CD4-positive, alpha-beta T cell treated with Interleukin-21 for 1 hour (primary cell): ENCODE measurements at places on chromosomes 11 and 22.

DNA sequence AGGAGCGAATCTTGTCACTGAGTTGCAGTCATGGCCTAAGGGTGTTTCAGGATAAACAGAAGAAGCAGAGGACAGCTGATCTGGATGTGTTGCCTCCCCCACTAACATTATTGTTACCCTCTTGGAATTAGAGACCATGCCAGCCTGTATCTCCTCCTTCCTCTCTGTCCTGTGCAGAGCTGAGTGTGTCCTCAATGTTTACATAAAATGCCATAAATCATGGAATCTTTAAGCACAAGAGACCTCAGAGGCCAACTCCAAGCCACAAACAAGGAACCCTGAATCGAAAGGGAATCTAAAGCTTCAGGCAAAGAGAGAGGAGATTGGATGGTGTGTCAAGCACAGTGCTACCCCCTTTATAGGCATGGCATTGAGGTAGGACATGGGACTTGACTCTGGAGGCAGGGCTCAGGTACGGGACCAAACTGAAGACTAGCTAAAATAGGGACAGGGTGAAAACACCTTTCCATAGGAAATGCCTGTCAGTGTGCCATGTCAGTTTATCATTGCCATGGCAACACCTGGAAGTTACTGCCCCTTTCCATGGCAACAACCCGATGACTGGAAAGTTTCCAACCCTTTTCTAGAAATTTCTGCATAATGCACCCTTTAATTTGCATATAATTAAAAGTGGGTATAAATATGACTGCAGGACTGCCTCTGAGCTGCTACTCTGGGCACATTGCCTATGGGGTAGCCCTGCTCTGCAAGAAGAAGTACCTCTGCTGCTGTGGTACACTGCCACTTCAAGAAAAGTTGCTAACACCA, 489.7 kb downstream of the MIAT start:
- no peak for DNase-seq

- peak; percentile 66 for DNase-seq
Measured at GRCh38 chr22:42856179-42856864, 751 bp downstream of the ARFGAP3 start.

- DNase-seq: no peak
Measured at GRCh38 chr11:119774172-119774763, 45.3 kb upstream of the NECTIN1 start.

- DNase-seq: no peak
Measured at GRCh38 chr22:50735739-50736030, 2.3 kb upstream of the ACR start.

DNA sequence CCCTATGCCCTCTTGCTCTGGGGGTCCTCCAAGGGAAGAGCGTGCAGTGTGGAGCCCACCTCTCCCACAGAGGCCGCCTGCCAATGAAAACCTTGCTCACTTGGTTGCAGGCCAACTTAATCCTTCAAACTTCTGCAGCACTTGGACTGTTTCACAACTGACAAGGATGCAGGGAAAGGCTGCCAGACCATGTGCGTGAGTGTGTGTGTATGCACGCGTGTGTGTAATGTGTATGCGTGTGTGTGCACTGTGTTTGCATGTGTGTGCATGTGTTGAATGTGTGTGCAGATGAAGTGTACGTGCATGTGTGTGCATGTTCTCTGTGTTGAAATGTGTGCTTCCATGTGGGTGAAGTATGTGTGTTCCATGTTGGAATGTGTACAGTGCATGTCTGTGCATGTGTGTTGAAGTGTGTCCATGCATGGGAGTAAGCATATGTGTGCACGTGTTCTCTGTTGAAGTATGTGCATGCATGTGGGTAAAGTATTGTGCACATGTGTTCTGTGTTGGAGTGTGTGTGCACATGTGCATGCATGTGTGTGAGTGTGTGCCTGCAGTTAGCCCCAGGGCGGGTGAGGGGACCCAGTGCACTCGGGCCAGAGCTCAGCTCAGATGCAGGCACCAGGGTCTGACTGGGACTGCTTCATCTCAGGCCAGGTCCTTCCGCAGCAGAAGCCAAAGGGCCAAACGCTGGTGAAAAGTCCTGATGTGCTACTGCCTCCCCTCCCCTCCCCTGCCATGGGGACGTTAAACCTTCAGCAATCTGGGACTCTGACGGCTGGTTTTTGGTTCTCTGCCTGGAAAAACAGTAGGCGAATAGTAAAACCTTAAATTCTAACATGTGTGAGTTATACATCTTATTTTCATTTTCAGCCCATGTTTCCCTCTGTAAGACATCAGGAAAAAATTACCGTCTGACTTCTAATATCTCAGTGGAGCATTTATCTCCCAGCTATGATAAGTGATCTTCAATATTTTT, 72.0 kb downstream of the FLI1 start:
- no peak for DNase-seq

DNA sequence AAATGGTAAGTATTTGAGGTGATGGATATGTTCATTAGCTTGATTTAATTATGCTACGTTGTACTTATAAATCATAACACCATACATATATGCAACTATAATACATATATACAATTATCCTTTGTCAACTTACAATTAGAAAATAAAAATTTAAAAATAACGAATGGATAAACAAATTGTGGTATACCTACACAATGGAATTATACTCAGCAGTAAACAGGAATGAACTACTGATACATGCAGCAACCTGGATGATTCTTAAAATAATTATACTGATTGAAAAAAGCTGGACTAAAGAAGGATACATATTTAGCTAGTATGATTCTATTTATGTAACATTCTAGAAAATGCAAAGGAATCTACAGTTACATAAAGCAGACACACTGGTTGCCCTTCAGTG, 425.7 kb downstream of the DYNC2H1 start:
- no peak for DNase-seq

DNA sequence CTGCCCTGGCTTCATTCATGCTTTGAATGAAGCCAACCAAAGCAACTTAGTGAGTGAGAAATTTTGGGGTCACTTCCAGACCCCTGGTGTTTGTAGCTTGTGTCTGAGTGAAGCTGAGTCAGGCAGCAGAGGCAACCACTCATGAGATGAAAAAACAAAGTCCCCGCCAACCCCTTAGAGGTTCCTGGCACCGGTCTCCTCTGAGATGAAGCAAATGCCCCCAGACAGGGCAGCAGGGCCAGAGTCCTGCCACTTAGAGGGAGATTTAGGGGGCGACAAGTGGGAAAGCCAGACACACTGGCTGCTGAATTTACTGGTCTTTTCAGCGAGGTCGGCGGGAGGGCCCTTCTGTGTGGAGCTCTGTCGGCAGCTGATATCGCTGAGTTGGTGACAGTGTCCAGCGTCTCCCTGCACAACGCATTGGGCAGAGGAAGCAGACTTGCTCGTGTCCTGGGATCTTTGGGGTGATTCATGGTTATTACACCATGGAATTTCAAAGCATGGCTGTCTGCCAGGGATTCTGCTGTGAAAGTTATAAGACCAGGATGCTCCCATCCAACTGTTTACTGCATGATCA, 482.6 kb downstream of the MIAT start:
- no peak for DNase-seq

- no peak for DNase-seq
Measured at GRCh38 chr22:20389288-20389687, 4.7 kb upstream of the ZNF74 start.

DNA sequence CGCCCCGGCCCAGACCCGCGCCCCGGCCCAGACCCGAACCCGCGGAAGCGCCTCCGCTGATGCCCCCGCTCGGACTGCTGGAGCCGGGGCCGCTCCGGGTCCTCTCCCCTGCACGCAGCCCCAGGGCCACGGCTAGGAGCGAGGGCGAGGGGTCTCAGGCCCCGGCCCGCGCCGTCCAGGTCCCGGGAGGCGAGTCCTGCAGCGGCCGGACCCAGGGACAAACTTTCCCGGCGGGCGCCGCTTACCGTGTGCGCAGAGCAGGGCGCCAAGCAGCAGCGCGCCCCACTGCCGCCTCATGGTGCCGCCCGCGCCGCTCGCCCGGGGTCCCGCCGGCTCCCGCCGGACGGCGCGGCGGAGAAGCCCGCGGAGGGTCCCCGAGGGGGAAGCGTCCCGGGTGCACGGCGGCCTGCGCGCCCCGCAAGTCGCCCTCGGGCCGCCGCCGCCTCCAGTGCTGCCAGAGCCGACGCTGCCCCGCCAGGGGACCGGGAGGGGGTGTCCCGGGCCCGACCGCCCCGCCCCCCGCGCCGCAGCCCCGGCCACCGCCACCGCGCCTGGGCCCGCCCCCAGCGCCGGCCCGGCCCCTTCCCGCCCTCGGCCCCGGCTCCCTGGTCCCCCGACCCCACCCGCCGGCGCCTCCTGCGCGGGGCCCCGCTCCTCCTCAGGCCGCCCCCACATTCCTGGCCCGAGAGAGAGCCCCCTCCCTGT, at the start of gene LRP4:
TSS of gene LRP4 (minus strand) at position 468 of the 705 bp plus-strand sequence. CDS start at position 297, 171 bp downstream.
- DNase-seq: peak; percentile 31

GRCh38 chr22:39949964-39950737, 10.0 kb upstream of the TMA7B start:
- no peak for DNase-seq

DNA sequence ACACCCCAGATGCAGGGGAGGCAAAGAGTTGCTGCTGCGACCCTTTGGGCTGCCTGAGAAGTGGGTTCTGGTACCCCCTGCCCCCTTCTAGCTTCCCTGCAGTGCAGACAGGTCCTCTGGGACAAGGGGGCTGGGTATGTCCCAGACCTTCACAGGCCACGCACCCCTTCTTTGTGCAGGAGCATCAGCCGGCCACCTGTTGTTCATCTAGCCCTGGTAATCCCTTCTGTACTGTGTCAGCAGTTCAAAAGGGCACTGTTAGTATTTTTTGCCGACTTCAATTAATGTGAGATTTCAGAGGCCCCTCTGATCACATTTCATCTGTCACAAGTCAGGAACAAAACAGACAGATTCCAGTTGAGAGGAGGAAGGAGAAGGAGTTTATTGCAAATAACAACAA, 49.9 kb downstream of the ALX4 start:
- DNase-seq: no peak

DNA sequence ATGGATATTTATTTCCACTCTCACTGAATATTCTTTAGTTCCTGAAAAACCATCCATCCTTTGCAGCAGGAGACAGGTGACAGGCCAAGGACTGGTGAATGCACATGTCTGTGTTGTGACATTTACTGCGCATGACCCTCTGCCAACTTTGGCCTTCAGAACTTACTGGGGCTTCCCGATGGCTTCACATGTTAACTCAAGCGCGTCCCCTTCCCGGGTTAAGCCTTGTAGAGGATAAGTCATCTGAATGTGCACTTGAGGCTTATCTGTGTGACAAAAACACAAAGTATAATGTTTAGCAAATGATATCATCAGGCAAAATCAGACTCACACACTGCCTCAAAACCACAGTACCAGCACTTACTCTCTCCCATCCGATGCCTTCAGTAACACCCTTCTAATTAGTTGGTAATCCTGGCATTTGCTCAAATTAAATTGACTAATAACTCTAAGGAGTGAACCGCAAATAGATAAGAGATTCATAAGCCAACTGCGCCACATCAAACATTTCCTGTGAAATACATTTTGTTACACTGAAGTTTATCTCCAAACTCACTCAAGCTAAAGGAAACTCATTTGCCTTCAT, 286.4 kb downstream of the CADM1 start:
- DNase-seq: peak; percentile 30

- no peak for DNase-seq
Measured at GRCh38 chr11:61011229-61011870, 39.9 kb downstream of the CD6 start.

DNA sequence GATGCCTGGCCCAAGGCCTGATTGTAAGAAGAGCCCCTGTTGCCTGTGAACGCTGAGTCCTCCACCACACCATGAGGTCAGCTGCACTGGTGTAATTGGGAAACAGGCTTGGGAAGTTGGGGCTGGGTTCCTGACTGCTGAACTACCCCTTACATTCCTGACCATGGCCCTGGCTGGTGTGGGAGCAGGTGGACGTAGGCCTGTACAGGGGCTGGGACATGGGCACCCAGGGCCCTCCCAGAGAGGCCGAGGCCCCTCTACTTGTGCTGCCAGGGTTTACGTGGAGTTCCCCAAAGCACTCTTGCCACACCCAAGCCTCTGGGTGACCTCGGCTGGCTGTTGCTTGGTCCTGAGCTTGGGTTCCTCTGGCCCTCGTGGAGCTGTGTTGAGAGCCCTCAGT, 5.4 kb downstream of the RELT start:
- peak; percentile 7 for DNase-seq

DNA sequence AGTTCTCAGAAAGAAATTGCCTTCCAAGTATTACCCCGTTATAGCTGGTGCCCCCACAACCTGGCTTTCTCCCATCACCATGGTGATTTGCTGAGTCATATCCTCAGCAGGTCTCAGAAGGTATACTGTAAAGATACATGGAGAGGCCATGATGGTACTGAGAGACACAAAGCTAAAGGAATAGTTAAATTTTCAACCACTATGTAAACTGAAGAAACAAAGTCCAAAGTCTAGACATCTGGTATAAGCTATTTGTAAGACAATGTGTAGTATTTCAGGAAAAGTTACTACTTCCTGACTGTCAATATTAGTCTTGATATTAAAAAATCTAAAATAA, 377.1 kb downstream of the DCDC1 start:
- DNase-seq: no peak

DNA sequence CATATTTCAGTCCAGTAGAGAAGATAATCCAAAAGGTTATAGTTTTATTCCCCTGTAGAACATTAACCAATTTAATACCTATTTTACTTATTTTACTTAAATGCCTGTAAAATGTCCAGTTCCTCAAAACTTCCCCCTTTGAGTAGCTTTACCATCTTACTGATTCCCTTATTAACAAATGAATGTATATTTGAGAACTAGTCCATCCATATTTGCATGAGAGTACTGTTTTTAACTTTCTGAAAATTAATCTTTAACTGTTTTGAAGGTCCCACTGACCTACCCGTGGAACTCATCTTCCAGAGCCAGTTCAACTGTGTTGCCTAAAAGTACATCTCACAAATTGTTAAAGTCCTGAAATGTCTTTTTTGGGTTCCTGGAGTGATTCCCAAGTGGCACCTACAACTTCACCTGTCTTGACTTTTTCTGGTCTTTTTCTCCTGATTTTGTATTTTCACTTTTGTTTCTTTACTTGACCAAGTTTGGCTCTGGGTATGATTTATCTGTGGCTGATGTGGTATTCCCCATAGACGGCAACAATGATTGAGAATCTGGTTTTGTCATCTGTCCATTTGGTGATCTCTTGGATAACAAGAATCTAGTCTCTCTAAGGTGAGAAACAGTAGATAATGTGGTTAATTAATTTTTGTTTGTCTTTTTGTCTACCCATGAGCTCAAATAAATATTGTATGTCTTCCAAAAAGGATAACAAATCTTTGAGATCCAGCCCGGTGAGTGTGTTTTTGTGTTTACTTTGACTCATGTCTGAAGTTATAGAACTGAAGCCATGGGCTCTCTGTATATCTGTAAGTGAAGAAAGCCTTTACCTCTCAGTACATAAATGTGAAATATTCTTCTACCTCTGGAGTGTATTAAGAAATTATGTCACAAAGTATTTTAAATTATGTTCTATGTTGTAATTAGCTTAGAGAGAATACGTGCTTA, 174.2 kb downstream of the ETS1 start:
- no peak for DNase-seq

- no peak for DNase-seq
Measured at GRCh38 chr22:46091277-46091977, 58.9 kb upstream of the PPARA start.
